Hematopoietic multipotent progenitor cell treated with erythropoietin and hydrocortisone succinate and interleukin-3 and kit ligand, for 4 days (in vitro differentiated cells): ENCODE measurements at places on chromosomes 1 and 21.

- DNase-seq: peak; percentile 74
Measured at GRCh38 chr1:111032295-111032897, 68.7 kb upstream of the LRIF1 start.

DNA sequence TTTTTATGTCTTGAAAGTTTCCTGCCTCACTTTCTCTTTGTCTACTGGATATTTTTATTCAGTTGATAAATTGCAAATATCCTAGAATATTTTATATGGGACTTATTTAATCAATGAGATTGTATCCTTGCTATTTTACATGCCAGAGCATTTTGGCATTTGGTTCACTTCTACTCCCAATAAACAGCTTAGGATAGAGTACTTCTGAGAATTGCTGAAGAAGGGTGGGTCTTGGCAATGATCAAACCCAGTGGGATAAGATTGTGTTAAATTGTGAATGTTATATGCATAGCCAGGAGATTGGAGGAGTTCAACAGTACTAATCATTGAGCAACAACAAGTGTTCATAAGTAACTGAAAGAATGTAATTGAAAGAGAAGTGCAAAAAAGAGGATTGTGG lies 60.1 kb downstream of the SDCCAG8 start:
- no peak for DNase-seq

DNA sequence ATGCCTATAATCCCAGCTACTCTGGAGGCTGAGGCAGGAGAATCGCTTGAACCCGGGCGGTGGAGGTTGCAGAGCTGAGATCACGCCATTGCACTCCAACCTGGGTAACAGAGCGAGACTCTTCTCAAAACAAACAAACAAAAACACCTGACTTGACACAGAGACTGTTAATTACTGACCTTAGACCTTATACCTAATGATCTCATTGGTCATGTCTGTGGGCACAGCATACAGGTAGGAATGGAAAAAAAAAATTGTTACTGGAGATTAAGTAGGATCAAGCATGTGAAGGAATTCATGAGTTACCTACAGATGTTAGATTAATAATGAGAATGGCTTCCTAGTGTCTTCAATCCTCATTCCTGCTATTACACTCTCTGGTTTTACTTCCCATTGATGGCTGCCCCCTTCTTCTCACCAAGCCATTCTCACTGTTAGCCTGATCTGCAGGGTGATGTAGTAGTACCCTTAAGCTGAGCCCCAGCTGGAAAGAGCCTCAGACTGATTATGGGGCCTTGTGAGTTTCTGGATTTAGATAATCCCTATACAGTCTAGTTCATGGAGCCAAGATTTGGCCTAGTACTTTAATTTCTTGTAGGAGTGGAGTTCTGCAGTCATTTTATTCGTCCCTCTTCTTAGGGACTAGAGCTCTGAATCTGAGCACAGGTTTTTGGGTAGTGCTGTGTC lies 8.8 kb downstream of the TBCE start:
- no peak for DNase-seq

DNA sequence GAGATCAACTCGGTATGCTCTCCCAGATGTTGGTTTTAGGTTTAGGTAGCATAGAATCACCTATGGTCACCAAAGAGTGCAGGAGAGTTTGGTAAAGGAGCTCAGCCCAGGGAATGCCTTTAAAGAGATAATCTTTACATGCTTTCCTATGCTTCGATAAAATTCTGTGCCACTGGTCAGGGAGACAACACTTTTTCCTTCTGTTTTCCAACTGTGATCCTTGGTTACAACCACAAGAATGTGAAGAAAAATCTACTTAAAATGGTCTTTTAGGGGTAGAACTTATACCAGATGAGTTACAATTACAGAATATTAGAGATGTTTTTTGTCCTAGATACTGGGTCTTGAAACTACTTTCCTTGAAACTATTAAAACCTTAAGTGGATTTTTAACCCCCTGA lies 895.6 kb downstream of the TTLL7 start:
- no peak for DNase-seq

- DNase-seq: no peak
Measured at GRCh38 chr1:58308206-58308605, 238.3 kb downstream of the OMA1 start.

DNA sequence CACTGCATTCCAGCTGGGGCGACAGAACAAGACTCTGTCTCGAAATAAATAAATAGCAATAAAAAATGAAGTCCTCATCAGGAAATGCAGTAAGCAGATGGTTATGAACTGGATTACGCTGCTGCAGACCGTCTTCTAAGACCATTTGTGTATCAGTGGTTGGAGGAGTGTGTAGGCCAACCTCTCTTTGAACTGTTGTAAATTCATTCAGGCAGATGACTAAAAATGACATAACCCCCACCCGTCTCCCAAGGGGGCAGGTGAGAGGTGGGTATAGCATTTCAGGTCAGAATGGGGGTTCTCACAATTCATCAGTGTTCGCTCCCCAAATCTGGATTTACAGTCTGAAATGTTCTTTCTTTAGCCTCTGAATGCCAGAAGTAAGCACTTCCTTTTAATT lies 177.3 kb downstream of the KIF26B start:
- DNase-seq: no peak

- peak; percentile 96 for DNase-seq
Measured at GRCh38 chr1:161185282-161185682, 8.0 kb upstream of the B4GALT3 start.

DNA sequence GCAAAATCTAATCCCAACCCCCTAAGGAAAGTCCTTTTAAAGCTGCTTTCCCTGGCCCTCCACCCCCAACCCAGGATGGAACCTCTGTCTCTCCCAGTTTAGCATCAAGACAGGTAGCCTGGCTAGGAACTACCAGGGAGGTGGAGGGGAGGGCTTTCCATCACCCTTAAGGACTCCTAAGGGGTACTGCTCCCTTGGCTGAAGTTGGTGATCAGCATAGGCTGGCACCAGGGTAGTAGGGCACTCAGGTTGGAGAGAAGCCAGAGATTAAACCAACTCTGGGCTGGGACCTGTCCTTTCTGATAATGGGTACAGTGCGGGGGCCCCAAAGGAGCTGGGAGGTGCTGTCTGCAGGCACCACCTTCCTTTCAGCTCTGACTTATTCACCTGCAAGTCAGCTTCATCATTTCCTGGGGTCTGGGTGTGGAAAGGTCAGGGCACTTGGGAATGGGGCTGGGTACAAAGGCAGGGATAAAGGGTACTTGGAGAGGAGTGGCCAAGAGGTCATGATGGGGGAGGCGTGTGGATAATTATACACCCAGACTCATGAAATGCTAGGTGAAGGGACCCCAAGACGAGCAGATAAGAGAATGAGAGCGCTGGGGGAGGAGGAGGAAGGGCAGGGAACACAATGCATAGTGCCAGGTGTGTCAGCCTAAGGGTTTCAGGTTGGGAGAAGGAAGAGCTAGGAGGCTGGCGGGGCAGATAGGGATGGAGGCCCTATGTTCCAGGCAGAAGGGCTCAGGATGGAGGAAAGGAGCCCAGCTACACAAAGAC lies 1.2 kb downstream of the ARHGEF2 start:
- peak; percentile 83 for DNase-seq

GRCh38 chr1:185741551-185741950 lies 7.4 kb downstream of the HMCN1 start:
- no peak for DNase-seq

DNA sequence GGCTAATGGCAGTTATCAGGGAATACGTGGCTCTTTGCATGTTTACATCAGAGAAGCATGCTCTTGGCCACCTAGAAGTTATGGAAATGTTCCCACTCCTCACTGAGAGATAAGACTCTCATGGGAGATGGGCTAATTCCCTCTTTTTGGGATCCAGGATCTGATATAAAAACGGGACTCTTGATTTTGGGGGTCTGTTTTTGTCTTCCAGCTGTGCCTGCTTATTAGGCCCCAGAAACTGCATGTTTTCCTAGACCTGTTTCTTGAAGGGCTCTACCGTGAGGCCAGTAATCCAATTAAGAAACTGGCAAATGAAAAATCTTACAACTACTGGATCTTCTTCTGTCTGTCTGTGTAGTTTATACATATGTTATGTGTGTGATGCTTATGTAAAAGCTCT lies 47.0 kb upstream of the PTCH2 start:
- no peak for DNase-seq

GRCh38 chr1:54173681-54174080 lies 20.9 kb upstream of the CDCP2 start:
- no peak for DNase-seq

GRCh38 chr1:2582391-2582790 lies 4.2 kb upstream of the PRXL2B start:
- DNase-seq: no peak

GRCh38 chr1:50719126-50719525 lies 240.9 kb downstream of the FAF1 start:
- DNase-seq: no peak

DNA sequence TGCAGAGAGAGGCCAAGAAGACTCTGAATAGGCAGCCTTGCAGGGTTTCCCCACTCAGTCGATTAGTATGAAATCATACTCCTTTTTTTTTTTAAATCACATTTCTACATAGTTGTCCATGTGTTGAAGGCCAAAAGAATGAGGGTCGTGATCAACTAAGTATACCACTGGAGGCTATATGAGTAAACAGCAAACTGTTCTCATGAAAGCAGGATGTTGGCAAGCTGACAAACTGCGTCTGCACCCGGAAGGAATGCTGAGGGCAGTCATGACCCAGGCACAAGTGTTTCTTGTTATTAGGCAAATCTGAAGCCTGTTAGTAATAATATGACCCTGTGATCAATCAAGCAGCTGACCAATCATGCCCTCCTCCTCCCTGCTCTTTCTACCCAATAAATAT lies 213.2 kb downstream of the USH2A start:
- DNase-seq: no peak

DNA sequence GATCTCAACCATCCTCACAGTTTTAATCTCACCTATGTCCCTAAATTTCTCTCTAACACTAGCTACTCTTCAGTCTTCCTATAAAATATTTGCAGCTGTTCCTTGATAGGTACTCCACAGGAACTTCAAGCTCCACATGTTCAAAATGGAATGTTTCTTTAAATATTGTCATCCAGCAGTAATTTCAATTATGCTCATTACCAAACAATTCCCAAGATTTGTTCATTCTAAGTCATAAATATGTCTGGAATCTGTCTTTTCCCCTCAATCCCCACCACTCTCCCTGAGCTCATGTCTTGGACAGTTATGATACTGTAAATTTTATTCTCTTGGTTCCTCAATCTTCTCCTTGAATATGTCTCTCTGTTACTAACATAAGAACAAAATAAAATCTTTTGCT lies 214.4 kb downstream of the NRIP1 start:
- DNase-seq: no peak

DNA sequence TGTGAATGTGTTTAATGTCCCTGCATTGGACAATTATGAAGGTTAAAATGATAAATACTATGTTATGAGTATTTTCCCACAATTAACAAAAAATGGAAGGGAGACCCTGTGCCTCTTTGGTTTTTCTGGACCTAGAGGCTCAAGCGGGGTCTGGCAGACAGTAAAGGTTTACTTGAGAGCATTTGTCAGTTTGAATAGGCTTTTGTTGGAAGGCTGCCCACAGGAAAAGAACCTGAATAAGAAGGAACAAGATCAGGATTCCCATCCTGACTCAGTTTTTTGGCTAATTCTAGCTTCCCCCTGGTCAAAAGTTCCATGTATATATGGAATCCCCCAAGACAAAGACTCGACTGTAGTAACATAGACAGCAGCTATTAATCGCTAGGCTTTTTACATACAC lies 150.9 kb upstream of the JUN start:
- DNase-seq: no peak

GRCh38 chr1:246428542-246429308 lies 78.4 kb downstream of the SMYD3 start:
- peak; percentile 96 for DNase-seq

GRCh38 chr1:54965624-54966340 lies 14.6 kb upstream of the TMEM61 start:
- peak; percentile 89 for DNase-seq

GRCh38 chr1:228267962-228268880 lies 60.4 kb downstream of the OBSCN start:
- DNase-seq: no peak

DNA sequence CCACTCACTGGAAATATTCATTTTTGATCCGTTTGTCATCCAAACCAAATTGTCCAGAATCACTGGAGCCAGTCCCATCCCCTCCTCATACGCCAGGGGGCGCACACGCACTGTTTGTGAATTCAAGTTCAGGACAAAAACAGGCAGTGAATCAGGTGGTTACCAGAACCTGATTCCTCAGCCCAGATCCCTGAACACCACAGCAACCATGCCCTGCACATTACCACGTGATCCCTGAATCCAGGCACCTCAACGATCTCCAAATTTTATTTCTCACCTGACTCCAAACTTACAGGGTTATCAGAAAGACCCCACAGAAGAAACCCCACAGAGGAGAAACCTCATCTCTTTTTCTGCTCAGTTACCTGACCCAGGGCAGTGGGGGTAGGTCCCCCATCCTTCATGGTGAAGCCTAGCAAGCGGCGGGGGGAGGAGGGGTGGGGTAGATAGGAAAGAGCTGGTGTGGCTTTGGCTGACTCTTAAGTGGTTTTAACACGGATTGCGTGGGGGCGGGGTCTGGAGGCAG lies 1.4 kb upstream of the PTPRF start:
- DNase-seq: peak; percentile 89

GRCh38 chr1:229342656-229343569 lies at the start of gene CCSAP:
TSS of gene CCSAP (minus strand) at chr1:229343047. CDS start at chr1:229342465, 582 bp downstream.
- peak; percentile 69 for DNase-seq

DNA sequence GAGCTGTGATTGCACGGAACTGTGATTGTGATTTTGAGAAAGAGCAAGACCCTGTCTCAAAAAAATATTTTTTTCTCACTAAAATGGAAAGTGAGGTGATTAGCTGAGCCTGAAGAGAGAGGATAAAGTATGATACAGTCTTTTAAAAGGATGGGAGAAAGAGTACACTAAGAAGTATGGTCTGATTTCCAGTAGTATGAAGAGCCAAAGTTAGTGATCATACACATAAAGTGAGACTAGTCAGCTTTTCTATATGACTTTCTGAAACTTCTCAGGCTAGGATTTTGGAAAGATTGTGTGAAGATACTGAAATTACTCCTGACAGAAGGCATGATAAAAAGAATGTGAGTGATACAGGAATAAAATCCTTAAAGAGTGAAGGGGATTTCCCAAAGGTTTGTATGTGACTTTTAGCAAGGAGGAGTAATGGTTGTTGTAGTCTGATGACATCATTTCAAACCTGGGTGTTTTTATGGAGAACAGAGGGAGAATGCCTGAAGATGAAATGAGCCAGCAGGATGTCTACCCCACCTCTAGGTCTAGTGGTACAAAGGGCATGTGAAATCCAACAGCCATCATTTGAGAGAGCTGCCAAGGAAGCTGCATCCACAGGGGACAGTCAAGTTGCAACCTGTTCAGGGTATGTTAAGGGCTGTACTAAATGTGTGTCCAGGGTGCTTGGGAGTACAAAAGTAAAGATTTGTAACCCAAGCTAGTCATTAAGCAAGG lies 157.7 kb downstream of the PIK3R3 start:
- DNase-seq: no peak

DNA sequence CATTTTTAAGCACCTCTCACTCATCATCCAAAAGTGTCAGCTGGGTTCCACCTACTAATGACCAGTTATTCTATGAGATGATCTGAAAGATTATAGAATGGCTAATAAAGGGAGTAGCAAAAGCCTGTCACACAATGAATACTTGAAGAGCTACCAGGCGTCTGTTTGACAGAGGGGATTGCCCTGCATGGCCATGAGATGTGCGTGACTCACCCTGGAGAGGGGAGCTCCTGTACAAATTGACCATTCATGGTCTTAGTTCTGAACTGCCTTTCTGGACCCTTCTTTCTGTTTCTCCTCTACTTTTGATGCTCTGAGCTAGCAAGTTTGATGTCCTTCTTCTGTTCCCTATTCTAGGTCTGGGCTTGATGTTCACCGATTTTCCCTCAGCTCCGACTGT lies 85.2 kb upstream of the ABCD3 start:
- no peak for DNase-seq

- DNase-seq: no peak
Measured at GRCh38 chr1:7478142-7478790, 292.8 kb upstream of the VAMP3 start.

GRCh38 chr1:205108464-205108863 lies 13.3 kb downstream of the RBBP5 start:
- no peak for DNase-seq
